ENCODE measurements at places on chromosomes 5 and 9.
A peak's percentile ranks its signal among the peaks of the same experiment; 100 is the strongest.

DNA sequence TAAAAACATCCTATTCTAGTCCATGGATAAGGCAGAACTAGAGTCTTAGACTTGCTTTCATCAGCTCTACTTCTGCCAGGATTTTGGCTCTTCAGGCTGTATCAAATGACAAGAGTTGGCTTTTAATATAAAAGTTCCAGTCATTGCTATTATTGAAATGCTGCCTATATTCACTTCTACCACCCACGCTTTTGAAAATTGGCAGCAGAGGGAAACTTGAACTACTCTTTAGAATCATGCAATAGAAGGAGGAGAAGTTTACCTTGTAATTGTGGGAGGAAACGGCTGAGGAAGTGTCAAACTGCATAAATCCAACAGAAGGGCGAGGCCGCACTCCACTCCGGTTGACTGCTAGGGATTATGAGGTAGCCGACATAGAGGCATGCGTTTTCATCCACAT, 122.6 kb upstream of the BASP1 start:
- no peak for DNase-seq

DNA sequence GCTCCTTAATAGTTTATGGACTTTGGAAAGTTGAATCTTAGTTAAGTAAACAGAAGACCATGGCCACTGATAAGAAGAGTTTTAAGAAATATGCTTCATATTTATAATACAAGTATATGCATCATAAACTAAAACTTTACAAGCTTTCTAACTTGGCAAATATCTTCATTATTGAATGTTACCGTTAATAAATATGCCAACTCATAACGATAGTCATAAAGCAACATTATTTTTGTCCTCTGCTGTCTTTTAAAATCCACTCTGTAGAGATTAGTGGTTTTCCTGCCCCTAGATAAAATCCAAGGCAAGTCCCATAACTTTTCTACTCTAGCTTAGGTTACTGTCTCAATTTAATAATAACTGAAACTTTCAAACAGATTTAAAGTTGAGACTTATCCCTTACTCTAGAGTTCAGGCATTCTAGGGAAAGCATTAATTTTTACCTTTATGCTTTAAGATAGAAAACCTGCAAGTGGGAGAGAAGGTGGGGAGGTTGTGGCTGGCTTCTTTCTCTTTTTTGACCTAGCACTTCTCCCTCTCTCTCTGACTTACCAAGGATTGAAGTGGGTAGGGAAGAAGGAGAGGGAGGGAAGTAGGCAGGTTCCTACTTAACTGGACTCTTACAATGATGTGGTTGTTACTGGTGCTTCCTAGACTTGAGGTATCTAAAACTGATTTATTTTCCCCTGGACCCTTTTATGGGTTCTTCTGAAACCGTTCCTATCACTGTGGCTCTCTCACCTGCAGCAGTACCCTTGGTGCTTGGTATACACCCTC, 29.6 kb downstream of the RNF145 start:
- no peak for DNase-seq

GRCh38 chr5:123170816-123171215, 81.8 kb downstream of the PRDM6 start:
- DNase-seq = no peak

DNA sequence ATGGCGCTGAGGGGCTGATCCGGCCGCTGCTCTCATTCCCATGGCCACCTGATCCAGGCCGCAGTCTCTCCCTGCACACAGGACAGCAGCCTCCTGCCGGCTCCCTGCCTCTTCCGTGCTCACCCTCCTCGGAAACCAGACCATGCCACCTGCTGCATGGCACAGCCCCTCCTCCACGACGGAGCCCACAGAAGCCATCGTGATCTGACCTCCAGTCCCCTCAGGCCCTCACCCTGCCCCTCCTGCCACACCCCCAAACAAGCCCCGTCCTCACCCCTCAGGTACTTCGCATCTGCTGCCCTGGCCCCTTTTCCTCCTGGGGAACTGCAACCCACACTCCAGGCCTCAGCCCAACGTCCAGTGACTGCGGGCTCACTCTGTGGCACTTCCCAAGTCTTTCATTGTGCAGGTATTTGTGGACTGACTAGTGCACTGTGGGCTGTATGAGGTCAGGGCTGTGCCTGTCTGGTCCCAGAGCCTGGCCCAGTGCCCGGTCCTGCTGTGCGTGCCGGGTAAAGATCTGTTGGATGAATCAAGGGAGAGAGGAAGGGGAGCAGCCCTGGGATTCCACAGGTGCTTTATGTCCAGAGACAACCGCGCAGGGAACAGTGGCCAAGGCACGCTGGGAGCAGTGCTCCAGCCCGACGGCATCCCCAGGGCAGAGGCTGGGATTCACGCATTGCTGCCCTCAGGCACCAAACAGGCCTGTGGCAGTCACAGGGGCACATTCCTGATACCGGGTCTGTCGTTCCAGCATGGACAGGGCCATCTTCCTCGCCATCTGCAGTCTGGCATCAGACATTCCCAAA, 86.1 kb downstream of the ADAMTS2 start:
- peak; percentile 92 for DNase-seq

GRCh38 chr5:115398719-115399118, 102.3 kb upstream of the CCDC112 start:
- peak; percentile 94 for DNase-seq

GRCh38 chr5:68778484-68778883, 315.3 kb upstream of the SLC30A5 start:
- DNase-seq = no peak

DNA sequence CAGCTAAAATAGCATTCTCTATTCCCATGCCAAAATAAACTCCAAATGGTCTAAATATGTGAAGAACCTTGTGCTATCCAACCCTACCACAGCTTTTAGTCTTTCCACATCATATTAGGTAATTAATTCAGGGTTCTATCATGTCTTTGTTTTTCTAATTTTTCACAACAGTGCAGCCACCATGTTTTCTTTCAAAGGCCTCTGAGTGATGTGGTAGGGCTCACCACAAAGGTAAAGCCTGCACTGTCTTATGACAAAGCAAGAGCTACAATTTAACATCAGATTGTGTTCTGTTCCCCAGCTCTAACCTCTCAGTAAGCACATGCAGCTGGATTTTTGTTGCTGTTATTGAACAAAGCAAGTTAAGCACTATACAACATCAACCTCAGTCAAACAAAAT, 52.4 kb downstream of the MEF2C start:
- DNase-seq = peak; percentile 26

DNA sequence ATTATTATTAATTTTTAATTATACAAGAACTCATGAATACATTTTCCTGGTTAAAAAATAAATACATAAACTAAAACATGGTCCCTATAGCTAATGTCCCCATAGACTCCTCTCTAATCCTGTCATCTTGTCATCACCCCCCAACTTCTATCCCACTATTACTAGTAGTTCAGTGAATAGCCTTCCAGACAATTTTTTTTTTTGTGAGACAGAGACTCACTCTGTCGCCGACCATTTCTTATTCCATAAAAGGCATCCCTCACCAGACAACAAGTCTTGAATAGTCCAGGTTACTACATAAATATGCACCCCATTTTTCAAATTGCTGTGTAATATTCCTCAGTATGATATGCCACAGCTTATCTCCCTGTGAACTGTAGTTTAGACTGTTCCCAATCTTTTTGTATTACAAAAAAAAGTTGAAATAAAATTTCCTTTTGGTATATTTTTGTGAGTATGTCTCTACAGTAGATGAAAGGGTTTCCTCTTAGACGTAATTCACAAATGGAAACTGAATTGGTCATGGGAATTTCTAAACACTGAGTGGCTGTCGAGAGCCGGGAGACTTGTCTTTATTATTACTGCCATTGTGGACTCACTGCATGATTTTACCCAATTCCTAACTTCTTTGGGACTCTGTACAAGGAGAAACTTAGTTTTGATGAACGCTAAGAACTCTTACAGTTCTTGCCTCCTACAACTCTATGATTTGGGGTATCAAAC, 6.4 kb upstream of the ABLIM3 start:
- DNase-seq = peak; percentile 63
